ENCODE measurements at places on chromosomes 3 and 15. TPM values are rescaled to one million over a fixed set of nuclear protein-coding genes. Genes with fewer than 3 reads are reported as not detected.
A peak's percentile ranks its signal among the peaks of the same experiment; 100 is the strongest.

Gene PLCH1
- 0.10 TPM for total RNA-seq

- DNase-seq: no peak
Measured at GRCh38 chr15:31049682-31050615, 51.6 kb downstream of the TRPM1 start.

DNA sequence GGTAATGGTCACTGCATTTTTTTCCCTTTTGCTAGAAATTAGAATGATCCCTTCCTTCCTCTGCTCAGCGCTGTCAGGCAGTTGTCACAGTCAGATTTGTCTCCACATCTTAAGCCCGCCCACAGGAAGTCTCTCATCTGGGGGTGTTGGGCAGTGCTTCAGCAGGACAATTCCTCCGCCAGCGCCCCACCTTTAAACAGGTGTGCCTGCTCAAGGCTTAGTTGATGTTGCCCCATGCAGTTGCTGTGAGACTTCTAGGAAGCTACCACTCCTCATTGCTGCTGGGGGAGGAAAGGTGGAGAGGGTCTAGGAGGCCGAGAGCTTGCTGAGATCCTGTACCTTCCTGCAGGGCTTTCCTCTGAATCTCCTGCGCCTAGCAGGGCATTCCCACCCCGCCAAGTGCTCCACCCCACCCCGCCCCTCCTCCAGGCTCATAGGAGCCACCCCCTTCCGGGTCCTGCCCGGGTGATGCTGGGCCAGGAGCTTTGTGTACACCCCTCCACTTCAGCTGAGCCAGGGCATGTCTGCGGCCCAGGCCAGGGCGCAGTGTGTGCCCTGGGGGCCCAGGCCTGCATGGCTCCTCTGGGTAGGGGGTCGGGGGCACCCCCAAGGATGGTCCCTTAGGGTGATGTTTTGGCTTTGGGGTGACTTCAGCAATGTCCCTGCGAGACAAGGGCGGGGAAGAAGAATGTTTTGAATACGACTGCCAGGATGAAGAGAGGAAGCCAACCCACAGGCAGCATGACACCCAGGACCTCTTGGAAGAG lies 68.7 kb downstream of the TRAK1 start:
- no peak for DNase-seq

- DNase-seq: no peak
Measured at GRCh38 chr3:129632977-129633376, 26.5 kb upstream of the PLXND1 start.

- no peak for DNase-seq
Measured at GRCh38 chr15:93283854-93284253, 194.8 kb upstream of the RGMA start.

DNA sequence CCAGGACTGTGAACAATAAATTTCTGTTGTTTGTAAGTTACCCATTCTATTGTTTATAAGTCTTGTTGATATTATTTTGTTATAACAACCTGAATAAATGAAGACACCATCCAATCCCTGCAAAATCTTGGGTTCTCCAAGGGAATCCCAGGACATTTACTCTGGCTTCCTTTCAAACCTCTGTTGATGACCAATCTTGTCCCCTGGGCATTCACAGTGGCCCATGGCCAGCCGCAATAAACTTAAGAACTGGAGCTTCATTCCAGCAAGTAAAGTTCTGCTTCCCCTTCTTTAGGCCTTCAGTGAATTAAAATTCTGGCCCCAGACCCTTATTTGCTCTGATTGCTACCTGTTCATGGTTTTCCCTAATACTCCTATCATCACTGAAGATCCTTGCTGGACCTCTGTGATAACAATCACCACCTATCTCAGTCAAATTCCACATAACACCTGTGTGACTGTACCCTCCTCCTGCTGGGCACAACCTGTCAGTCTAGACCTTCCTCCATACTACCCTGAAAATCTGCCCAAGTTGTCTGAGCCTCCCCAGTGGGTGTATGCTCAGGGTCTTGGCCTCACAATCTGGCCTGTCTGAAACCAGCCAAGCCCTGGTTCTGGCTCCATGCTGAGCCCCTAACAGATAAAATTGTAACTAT lies 153.1 kb downstream of the SEMA6D start:
- DNase-seq: no peak

DNA sequence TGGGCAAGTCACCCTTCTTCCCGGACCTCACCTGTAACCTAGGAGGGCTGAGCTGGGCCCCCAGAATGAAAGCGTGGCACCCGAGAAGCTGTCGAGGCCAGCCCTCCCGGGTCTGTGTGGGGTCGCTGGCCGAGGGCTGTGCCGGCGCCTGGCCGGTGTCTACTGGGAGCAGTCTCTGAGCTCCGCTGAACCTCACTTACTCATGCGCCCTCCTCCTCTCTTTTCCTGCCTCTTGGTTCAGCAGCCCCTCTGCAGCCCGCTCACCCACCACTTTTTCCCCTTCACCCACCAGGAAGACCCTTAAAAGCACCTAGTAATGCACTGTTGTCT lies 419 bp downstream of the HYKK start:
- no peak for DNase-seq

- DNase-seq: peak; percentile 66
Measured at GRCh38 chr3:187983484-187984124, 170.4 kb upstream of the LPP start.

GRCh38 chr3:116083683-116084082 lies 361.6 kb downstream of the LSAMP start:
- no peak for DNase-seq
